ENCODE measurements at places on chromosomes 1 and 21.

- DNase-seq: no peak
Measured at GRCh38 chr1:178434899-178435435, 61.8 kb downstream of the CLEC20A start.

DNA sequence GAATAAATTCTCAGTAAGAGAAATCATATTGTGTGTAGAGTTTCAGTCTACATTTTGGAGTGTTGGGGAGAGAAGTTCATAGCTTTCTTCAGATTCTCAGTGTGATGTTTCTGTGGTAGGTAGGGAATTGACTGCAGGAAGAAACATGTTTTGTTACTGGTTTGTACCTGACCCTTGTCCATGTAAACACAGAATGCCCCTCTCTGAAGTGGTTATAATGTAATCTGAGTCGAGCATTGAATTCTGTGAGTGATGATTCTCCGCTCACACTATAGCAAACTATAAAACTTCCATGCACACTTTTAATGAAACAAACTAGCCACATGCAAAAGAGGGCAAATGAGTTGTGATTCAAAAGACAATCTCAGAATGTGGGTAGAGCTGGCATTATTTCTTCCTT, 433.2 kb downstream of the USP25 start:
- no peak for DNase-seq

DNA sequence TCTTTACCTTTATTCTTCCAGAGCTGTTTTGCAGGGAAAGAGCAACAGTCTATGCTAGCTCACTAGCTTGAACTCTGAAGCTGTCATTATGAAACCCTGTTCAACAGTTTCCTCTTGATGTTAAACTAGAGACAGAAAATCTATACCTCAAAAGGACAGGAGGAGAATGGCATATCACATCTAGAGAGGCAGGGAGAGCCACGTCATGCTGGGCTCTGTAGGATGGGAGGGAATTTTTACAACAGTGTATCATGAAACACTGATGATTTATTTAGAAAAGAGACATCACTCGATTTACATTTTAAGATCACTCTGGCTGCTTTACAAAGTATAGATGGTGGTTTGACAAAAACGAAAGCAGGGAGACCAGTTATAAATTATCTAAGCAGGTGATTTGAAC, 224.9 kb upstream of the COA6 start:
- no peak for DNase-seq

DNA sequence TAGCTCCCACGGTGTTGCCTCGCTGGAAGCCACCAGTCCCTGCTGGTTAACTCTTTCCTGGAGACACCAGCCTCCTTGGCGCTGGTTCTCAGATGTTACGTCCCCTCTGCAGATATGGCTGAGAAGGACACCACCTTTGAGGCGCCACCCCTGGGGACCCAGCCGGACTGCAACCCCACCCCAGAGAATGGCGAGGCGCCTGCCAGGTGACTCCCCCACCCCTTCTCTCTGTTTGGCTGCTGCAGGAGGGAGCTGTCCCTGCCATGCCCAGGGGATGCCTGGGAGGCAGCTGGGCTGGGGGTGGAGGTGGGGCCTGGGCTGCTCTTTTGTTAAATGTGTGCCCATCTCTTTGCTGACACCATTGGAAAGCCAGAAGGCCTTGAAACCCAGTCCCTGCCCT, 43.6 kb upstream of the TNFRSF1B start:
- no peak for DNase-seq

GRCh38 chr1:193705554-193705981, 519.2 kb upstream of the B3GALT2 start:
- no peak for DNase-seq

DNA sequence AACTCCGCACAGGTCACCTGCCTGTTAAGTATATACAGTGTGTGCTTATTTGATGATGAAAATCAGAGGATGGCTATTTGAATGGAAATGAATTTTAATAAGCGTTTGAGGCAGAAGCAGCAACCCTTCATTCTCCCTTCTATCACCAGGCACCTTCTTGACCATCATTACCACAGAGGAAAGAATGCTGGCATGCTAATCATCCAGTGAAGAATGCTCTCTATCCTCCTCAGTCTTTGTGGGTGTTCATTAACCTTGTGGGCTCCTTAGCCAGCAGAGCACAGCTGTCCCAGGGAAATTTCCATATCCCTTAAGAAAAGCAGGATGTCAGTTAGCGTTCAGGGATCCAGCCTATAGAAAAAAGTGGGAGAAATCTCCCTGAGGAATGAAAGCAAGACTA, 428.0 kb upstream of the CAMK1G start:
- no peak for DNase-seq

DNA sequence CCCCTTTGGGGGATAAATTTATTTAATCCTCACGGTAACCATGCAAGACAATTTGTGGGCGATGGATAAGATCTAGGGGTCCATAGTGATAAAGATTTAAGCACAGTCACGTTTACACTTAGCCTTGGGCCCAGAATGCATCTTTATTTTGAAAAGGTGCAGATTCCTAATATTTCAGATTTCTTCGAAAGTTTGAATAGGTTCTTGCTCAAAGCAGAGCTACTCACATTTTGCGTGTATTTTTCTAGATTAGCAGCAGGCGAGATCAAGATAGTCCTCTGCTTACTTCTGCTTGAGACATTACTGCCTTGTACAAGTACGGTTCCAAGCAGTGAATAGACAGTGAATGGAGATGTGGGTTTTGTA, 647 bp downstream of the TSEN15 start:
- DNase-seq: no peak

- no peak for DNase-seq
Measured at GRCh38 chr1:204029016-204029415, 43.9 kb upstream of the SOX13 start.

- no peak for DNase-seq
Measured at GRCh38 chr1:15504436-15504835, 19.6 kb downstream of the CASP9 start.

- no peak for DNase-seq
Measured at GRCh38 chr1:202157945-202158344, 2.5 kb downstream of the PTPN7 start.

DNA sequence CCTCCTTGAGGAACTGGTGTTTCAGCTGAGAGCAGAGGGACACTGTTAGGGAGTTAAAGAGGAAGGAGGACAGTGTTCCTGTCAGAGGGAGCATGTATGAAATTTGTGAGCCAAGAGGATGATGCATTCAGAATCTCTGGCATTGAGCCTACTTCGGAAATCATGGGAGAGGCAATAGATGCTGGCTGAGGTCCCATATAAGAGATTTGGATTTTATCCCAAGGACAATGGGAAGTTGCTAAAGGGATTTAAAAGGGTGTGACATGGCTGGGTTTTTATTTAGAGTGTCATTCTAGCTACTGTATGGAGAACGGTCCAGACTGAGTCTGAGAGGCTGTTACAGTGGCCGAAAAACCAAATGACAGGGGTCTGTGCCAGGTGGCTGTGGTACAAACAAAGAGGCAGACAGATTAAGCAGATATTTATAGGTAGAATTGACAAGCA, 403.2 kb upstream of the B3GALT2 start:
- DNase-seq: no peak
